ENCODE measurements at places on chromosomes 11 and 22.

DNA sequence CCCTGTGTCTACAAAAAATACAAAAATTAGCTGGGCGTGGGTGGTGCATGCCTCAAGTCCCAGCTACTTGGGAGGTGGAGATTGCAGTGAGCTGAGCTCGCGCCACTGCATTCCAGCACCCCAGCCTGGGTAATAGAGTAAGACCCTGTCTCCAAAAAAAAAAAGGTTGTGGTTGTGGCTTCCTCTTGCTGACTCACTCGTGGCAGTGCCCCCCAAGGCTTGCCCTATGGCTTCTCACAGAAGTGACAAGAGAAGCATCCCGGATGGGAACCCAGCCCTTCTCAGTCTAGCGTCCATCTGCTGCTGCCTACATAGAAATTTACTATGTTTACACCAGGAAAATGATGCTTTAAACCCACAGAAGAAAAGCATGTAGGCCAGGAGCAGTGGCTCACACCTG, 68.5 kb upstream of the PITPNB start:
- DNase-seq = no peak

- DNase-seq = peak; percentile 14
These were observed 315.0 kb downstream of the JRKL start for GRCh38 chr11:96704847-96705246.

DNA sequence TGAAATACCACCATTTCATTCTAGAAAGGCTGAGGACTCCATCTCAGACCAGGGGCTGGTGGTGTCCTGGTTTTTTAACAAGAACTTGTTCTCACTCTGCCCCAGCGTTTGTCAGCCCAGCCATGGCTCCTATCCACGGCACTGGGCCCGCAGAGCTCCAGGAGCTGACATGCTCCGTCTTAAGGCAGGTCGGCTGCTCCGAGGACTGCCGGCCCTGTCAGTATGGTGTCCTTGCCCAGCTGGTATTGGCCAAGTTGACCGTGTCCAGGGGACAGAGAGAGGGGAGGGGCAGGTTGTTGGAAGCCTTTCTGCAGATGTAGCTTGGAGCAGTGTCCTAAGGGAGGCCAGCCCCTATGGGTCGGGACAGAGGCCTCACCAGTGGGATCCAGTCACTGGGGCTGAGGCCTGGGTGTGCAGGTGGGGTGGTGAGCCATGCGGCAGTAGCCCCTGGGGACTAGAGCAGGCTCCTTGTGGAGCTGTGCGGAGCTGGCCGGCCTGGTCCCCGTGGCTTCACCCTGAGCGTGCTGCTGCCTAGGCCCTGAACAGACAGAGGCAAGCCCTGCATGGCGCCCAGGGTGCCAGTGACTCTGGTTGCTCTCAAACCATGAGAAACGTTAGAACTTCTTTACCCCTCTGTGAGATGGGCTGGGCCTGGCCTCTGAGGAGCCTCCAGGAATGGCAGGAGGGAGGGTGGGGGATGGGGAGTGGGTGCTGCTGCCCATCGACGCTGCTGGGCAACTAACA, 39.9 kb upstream of the KCNQ1OT1 start:
- DNase-seq = no peak

GRCh38 chr11:46039990-46040389, 81.3 kb downstream of the PHF21A start:
- DNase-seq = peak; percentile 70

DNA sequence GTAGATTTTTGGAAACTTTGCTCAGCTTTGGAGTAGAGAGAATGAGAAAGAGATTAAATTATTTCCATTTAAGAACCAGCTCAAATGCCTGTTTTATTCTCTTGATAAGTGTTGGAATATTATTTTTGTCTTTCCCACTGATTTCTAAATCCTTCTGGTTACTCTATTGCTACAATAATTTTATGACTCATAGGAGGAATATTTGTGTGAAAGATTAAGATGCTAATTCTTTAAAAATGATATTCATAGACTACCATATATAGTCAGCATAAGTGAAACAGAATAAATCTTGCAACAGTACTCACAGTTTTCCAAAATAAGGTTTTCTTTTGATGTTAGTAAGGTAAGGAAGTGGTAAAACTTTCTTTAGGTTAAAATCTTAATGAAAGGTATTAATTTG, 60.9 kb downstream of the YAP1 start:
- DNase-seq = no peak

DNA sequence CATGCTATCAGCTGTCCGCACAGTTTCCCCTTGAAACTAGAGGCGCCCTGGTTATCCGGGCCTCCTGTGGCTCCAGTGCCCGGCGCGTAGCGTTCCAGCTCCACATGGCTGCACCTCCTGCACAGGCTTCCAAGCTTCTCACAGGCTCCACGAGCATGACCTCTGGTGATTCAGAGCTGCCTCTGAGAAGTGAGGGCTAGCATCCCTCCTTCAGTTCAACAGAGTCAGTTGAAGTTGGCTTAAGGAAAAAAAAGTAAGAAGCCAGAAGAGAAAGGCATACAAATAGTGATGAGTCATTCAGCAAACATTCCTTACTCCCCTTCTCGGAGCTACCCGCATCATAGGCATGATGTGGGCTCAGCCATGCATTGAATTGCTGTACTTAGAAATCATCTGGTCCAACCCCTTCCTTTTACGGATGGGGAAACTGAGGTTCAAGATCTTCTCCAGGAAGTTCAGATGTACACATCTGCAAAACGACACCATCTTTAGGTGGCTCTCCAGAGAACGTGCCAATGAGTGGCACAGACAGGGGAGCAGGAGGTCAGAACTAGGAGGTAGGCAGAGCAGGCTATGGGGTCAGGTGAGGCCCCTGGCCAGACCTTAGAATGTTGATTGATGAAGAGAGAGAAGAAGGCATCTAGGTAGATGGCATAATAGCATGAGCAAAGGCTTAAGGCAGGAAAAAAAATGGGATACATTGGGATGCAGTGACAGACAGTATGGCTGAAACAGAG, 216.3 kb upstream of the TBCEL start:
- DNase-seq = no peak

DNA sequence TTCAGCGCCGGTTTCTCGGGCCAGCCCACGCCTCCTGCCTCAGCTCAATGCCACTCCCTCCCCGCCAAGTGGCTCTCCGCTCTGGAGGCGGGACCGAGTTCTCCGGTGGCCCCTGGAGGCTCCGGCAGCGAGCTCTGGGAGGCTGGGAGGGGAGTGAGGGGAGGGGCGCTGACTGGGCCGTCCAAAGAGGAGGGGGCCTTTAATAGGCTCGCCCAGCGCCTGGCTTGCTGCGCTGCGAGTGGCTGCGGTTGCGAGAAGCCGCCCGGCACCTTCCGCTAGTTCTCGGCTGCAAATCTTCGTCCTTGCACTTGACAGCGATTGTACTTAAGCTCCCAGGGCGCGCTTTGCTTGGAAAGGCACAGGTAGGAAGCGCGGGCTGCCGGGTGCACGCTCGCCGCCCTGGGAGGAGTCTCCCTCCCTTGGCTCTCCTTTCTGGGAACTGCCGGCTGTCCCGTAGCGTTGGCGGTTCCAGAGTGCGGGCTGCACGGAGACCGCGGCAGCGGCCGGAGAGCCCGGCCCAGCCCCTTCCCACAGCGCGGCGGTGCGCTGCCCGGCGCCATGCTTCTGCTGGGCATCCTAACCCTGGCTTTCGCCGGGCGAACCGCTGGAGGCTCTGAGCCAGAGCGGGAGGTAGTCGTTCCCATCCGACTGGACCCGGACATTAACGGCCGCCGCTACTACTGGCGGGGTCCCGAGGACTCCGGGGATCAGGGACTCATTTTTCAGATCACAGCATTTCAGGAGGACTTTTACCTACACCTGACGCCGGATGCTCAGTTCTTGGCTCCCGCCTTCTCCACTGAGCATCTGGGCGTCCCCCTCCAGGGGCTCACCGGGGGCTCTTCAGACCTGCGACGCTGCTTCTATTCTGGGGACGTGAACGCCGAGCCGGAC, at the start of gene ADAMTS15:
TSS of gene ADAMTS15 (plus strand) at position 230 of the 894 bp plus-strand sequence. CDS start at position 559, 329 bp downstream.
- peak; percentile 98 for DNase-seq

DNA sequence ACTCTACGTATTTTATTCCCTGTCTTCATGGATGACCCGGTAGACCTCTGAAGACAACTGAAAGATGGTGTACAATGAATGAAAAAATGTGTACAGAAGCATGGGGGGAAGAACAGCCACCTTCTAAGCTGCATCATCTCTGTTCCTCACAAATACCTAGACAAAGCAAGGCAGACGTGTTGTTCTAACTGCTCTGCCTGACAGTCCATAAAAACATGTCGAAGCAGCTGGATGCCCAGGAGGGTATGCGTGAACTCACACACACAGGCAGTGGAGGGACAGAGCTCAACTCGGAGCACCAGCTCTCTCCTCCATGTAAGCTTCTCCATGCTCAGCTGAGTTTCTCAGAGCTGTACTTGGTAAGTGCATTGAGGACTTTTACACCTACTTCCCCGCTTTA, 327.4 kb downstream of the CTTN start:
- DNase-seq = no peak

DNA sequence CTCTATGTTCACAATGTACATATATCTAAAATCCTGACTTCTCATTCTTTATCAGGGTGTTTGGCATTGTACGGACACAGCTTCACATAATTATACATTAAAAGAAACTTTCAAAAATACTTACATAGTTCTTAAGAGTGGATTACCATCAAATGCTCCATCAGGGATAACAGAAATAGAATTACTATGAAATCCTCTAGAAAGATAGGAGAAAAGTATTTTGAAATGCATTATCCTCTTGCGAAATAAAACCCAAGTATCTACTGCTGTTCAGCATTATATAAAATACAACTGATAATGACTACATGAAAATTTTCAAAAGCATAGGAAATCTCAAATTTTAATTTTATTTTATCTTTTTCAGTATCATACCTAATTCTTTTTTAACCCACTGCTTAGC, 17.8 kb upstream of the CCDC34 start:
- DNase-seq = no peak

GRCh38 chr11:128766591-128767081, 72.8 kb downstream of the FLI1 start:
- DNase-seq = no peak

DNA sequence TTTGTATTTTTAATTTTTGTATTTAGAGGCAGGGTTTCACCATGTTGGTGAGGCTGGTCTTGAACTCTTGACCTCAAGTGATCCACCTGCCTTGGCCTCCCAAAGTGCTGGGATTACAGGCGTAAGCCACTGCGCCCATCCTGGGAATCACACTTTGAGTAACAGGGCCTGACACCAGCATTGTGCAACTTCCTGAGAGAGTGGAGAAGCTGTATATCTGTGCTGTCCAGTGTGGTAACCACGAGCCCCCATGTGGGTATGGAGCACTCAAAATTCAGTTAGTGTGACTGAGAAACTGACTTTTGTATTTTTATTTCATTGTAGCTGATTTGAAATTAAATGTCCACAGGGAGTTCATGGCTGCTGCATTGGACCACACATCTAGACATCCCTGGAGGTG, 36.2 kb downstream of the MPPED1 start:
- DNase-seq = no peak

DNA sequence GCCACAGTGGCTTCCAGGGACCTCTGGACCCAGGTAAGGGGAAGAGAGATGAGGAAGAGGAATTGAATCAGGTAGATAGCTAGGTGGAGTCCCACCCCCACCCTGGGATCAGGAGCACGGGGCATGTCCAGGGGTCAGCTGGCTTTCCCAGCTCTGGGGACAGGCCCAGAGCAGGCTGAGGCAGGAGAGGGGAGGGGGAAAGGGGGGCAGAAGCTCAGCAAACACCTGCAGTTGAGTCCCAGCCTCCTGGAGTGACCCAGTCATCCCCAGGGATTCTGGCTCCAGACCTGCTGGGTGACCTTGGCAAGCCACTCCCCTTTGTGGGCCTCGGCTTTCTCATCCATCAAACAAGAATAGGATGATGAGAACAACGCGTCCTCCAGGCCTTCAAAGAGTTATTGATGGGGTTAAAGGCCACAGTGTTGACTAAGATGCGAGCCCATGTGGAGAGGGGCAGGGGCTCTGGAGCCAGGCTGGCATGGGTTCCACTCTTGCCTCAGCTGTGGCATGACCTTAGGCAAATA, 16.0 kb downstream of the STARD10 start:
- no peak for DNase-seq

- DNase-seq = no peak
These were observed 780 bp downstream of the TRIM44 start for GRCh38 chr11:35663408-35663702.

DNA sequence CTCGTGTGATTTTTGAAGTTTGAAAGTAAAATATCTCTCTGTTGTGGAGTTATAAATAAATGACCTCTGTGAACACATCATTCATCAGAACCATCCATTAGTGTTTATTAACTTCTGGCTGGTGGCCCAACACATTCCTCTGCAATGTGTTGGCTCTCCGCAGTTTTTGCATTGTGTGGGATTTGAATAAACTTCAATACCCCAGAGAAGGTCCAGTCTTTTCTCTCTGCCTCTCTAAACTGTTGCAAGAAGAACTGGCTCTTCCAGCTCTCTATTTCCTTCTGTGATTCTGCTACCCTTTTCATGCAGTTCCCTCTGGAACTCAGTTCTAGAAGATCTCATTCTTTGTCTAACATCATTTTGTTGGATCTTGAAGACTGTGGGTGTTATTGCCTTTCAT, 125.0 kb upstream of the ARHGAP42 start:
- DNase-seq = peak; percentile 58

- no peak for DNase-seq
These were observed 33.1 kb upstream of the TP53I11 start for GRCh38 chr11:44983786-44984185.

GRCh38 chr11:13009476-13009920, 382 bp downstream of the RASSF10 start:
- DNase-seq = no peak
